Panc1 (cell line): ENCODE measurements at places on chromosomes 16 and 17. TPM values are rescaled to one million over a fixed set of nuclear protein-coding genes. Genes with fewer than 3 reads are reported as not detected.

DNA sequence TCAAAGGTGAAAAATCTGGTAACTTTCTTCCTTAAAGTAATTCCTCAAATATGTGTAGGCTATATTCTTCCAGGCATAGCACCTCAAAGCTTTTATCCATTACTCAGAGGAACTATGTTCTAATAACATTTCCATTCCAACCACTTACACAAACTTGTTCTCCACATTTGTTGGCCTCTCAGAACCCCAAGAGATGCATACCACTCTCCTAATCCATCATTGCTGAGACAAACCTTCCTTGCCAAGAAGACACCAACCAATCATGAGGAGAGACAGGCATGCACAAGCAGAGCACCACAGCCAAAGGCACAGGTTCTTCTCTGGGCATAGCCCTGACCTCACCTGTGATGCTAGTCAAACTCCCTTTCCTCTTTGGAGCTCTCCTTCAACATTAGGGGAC lies 20.9 kb downstream of the CDH11 start:
- no peaks in the 10 kb centered on the region for H3K27me3 ChIP-seq
- H3K4me3 ChIP-seq, result no peak overlapping the region
- no peak overlapping the region for H3K27ac ChIP-seq
- no peaks in the 10 kb centered on the region for H3K4me1 ChIP-seq
- H3K36me3 ChIP-seq, result no peaks in the 10 kb centered on the region

DNA sequence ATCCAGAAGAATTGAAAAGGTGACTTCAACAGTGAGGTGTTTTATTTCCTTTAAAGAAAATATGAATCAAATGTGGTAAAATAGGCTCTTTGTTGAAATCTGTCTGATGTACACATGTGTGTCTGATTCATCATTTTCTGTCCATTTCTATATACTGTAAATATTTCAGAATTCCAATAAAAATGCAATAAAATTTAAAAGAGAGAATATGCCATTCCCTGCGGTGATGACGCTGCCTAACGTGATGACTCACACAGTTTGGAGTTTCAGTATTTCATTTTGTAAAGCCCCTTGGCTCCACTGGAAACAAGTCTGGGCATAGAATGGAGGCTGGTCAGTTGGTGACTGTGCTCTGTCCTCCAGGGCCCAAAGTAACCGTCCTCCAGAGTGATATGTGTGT lies 482.5 kb upstream of the CDH5 start:
- H3K4me3 ChIP-seq, result no peak overlapping the region
- H3K27ac ChIP-seq, result no peak overlapping the region
- H3K4me1 ChIP-seq, result no peaks in the 10 kb centered on the region
- no peaks in the 10 kb centered on the region for H3K27me3 ChIP-seq
- no peak for DNase-seq

DNA sequence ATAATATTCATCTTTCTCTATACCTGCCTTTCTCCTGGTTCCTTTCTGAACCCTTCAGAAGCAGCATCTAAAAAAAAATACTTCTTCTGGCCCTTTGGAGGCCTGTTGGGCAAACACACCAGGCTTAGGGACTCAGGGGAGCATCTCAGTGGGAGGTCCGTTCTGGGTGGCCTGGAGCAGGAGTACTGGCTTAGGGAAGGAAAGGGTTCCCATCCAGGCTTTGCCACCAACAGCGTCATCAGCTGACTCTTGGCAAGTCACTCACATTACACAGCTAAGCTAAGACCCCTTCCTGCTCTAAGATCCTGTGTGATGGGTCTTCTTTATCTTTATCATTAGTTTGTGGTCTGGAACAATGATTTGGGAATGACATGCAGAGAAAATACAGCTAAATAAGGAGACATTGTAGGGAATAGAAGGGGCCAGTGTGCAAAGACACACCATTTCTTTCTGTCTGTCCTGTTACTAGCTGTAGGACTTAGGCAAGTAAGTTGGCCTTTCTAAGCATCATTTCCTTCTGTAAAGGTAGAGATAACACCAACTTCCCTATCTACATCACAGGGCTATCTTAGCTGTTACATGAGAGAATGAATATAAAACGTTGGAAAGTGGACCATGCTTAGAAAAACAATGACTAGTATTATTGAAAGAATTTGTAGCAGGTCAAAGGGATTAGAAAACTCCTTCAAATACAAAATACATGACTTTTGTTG lies 9.9 kb downstream of the PCTP start:
- H3K27ac ChIP-seq, result no peak overlapping the region
- no peak overlapping the region for H3K4me3 ChIP-seq
- no peaks in the 10 kb centered on the region for H3K36me3 ChIP-seq
- H3K4me1 ChIP-seq, result no peaks in the 10 kb centered on the region
- H3K27me3 ChIP-seq, result no peaks in the 10 kb centered on the region

DNA sequence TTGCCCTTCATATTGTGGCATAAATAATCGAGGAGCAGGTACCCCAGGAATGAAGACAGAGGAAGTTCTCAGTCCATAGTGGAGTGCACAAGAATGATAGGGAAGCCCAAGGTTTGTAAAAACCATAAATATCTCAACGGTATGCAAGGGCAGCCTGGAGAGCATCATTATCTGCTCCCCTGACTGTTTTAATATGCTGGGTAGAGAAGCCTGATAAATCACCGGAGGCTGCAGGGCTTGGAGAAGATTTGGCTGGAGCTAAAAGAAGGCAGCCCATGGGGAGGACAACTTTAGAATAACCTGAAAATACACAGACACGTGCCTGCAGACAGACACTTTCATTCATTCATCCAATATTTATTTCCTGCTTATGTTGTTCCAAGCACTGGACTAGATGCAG lies 205.2 kb upstream of the RPL38 start:
- no peak overlapping the region for H3K27ac ChIP-seq
- DNase-seq, result no peak
- H3K36me3 ChIP-seq, result no peaks in the 10 kb centered on the region
- peaks cover 3% of the 10 kb centered on the region; the same call in 1 of the 2 replicates for H3K27me3 ChIP-seq
- H3K4me1 ChIP-seq, result no peaks in the 10 kb centered on the region
- no peak overlapping the region for H3K4me3 ChIP-seq

The LUC7L3 gene
- 136 TPM for total RNA-seq

- H3K4me1 ChIP-seq, result peaks cover 3% of the 10 kb centered on the region; the same call in 1 of the 2 replicates
- H3K27ac ChIP-seq, result no peak overlapping the region
- peak; percentile 52 for DNase-seq
- no peaks in the 10 kb centered on the region for H3K27me3 ChIP-seq
- no peaks in the 10 kb centered on the region for H3K36me3 ChIP-seq
- no peak overlapping the region for H3K4me3 ChIP-seq
Measured at GRCh38 chr16:68490829-68491575, 42.7 kb upstream of the SMPD3 start.

DNA sequence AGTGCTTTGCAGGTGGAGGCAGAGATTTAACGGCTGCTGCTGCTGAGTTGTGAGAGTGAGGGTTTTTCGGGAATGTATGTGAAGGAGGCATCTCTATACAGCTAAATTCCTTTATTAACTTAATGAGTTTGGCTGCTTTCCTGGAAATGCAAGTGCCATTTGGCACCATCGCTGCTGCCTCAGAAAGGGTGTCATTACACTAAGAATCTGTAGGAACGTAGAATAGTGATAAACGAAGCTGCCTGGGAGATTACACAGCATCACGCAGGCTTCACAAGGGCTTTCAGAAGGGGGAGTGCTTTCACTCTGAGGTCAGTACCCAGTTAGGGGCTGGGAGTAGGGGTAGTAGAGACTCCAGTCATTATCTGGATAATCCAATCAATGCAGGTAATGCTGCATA lies 14.1 kb upstream of the NLRP1 start:
- no peak overlapping the region for H3K27ac ChIP-seq
- peaks cover 13% of the 10 kb centered on the region for H3K27me3 ChIP-seq
- H3K4me3 ChIP-seq, result no peak overlapping the region

DNA sequence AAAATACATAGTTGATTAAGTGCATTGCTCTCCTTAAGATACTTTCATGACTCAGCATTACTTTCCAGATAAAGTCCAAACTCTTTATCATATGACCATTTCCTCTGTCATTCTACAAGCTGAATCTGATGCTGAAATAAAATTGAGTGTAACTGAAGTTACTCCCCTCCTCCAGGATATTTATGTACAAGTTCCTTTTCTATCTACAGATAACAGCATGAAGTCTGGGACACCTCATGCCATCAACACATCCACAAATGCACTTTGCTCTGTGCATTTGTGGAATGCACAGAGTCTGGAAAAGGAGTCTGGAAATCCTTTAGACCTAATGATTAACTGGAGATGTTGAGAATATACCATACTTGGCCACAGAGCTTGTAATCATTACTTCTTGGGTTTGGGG lies 60.5 kb downstream of the ACSM2B start:
- no peak overlapping the region for H3K4me3 ChIP-seq
- H3K27ac ChIP-seq, result no peak overlapping the region
- no peak for DNase-seq
- H3K27me3 ChIP-seq, result peaks cover 3% of the 10 kb centered on the region; the same call in 1 of the 2 replicates

The KRTAP4-12 gene
- total RNA-seq, result not detected

The PHLPP2 gene
- 13.1 TPM for total RNA-seq

DNA sequence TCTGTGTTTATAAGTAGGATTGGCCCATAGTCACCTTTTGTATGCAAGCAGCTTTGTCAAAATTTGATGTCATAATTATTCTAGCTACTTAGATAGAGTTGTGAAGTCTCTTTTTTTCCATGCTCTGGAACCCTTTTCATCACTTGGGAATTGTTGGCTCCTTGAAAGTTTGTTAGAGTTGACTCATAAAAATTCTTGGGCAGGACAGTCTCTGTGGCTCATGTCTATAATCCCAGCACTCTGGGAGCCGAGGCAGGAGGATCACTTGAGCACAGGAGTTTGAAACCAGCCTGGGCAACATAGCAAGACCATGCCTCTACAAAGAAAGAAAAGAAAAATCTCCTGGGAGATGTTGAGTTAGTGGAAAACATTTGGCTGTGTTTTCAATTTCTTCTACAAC lies 45.7 kb upstream of the MRC2 start:
- no peak overlapping the region for H3K4me3 ChIP-seq
- no peak overlapping the region for H3K27ac ChIP-seq

- H3K4me3 ChIP-seq, result no peak overlapping the region
- H3K4me1 ChIP-seq, result no peaks in the 10 kb centered on the region
- no peak for DNase-seq
Measured at GRCh38 chr16:11413907-11414595, 68.8 kb downstream of the RMI2 start.

DNA sequence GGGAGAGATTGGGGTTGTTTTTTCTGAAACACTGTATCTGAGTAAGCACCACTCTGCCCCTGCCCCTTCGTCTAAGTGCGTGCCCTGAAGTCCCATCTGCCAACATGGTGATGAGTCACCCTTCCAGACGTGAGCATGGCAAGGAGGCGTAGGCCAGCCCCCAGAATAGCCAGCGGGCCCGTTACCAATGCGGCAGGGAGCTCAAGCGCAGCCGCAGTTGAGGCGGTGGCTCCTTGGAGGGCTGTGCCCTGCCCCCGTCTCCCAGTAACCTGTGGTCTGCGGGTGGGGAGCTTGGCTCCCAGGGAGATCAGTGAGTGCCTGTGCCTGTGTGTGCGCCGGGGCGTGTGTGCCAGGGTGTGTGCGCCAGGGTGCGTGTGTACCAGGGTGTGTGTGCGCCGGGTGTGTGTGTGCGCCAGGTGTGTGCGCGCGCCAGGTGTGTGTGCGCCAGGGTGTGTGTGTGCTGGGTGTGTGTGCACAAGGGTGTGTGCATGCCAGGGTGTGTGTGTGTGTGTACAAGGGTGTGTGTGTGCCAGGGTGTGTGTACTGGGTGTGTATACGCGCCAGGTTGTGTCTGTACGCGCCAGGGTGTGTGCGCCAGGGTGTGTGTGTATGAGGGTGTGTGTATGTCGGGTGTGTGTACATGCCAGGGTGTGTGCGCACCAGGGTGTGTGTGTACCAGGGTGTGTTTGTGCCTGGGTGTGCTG lies 98.6 kb upstream of the CHMP6 start:
- peaks cover 22% of the 10 kb centered on the region for H3K4me1 ChIP-seq
- no peaks in the 10 kb centered on the region for H3K27me3 ChIP-seq
- H3K27ac ChIP-seq, result no peak overlapping the region

The HAPSTR1 gene
- total RNA-seq, result 49.9 TPM

- no peaks in the 10 kb centered on the region for H3K36me3 ChIP-seq
- no peak for DNase-seq
- H3K4me1 ChIP-seq, result no peaks in the 10 kb centered on the region
- H3K27ac ChIP-seq, result no peak overlapping the region
- no peaks in the 10 kb centered on the region for H3K27me3 ChIP-seq
Measured at GRCh38 chr17:58247511-58248363, 9.4 kb downstream of the LPO start.

The VWA3A gene
- not detected for total RNA-seq

The NLRC5 gene
- total RNA-seq, result 8.8 TPM

The SLX1B gene
- total RNA-seq, result 48.3 TPM

GRCh38 chr16:1099189-1100083 lies 3.4 kb upstream of the C1QTNF8 start:
- no peaks in the 10 kb centered on the region for H3K36me3 ChIP-seq
- no peak overlapping the region for H3K27ac ChIP-seq
- H3K4me3 ChIP-seq, result no peak overlapping the region

DNA sequence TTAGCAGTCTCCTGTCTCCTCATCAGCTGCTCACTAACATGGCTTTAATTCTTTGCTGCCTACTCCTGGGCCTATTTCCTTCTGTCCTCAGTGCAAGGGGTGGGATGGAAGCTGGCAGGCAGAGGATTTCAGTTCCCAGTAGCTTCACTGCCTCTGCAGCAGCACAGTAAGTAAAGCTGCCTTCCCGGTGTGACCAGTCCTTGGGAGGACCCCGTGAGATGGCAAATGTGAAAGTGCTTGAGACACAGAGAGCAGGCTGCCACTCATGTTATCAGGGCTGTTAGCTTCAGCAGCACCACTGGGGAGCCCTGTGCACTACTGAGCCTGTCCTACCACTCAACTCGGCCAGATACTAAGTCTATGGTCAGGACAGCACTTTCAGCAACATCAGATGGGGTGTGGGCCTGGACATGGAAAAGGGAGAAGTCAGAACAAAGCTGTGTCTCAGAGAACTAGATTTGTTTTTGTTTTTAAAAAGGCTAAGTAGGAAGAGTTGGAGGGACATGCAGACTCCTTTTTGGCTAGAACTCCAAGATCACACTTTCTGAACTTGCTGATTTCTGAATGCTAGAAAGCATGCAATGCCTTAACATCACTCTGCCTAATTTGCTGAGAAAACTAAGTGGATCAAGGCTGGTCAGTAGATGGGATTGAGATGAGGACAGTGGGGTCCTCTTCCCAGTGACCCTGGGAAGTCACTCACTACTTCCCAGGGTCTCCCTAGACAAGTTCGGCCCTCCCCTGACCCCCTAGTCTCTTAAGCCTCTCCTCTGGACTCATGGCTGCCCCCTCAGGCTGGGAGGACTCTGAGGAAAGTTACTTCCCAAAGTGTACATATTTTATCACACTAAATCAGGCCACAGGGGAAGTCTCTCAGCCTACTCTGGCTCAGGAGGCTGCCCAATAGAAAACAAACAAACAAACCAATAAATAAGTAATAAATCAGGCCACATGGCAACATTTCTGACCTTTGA lies 1.1 kb downstream of the ACSF2 start:
- H3K27me3 ChIP-seq, result no peaks in the 10 kb centered on the region
- H3K27ac ChIP-seq, result peak overlapping the region; percentile 74
- H3K36me3 ChIP-seq, result no peaks in the 10 kb centered on the region; the same call in 1 of the 2 replicates

GRCh38 chr17:36661688-36662087 lies 60.3 kb downstream of the MRM1 start:
- no peaks in the 10 kb centered on the region for H3K27me3 ChIP-seq
- no peak for DNase-seq
- H3K4me1 ChIP-seq, result no peaks in the 10 kb centered on the region
- H3K4me3 ChIP-seq, result no peak overlapping the region
- H3K36me3 ChIP-seq, result no peaks in the 10 kb centered on the region

GRCh38 chr17:8952191-8952590 lies 13.3 kb downstream of the PIK3R5 start:
- no peaks in the 10 kb centered on the region for H3K4me1 ChIP-seq
- H3K36me3 ChIP-seq, result no peaks in the 10 kb centered on the region
- no peak overlapping the region for H3K4me3 ChIP-seq
- no peak for DNase-seq
- H3K27ac ChIP-seq, result no peak overlapping the region
